Glomerular endothelial cell (primary cell): ENCODE measurements at places on chromosomes 5 and 9. TPM values are rescaled to one million over a fixed set of nuclear protein-coding genes. Genes with fewer than 3 reads are reported as not detected.

DNA sequence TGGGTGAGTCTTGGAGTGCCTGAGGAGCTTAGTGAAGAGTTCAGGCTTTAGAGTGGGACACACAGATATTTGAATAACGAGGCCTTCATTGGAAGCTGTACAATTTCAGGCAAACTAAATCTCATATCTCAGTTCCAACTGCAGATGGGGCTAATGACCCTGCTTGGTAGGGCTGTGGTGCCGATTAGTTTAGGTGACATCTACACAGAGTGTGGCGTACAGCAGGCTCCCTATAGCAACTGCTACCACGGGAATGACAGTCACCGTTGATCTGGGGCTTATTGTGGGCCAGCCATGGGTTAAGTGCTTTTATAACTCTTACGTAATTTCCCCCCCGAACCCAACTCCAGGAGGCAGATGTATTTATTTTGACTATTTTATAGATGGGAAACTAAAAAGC is 70.8 kb downstream of the FAT2 start:
- DNase-seq = no peak

DNA sequence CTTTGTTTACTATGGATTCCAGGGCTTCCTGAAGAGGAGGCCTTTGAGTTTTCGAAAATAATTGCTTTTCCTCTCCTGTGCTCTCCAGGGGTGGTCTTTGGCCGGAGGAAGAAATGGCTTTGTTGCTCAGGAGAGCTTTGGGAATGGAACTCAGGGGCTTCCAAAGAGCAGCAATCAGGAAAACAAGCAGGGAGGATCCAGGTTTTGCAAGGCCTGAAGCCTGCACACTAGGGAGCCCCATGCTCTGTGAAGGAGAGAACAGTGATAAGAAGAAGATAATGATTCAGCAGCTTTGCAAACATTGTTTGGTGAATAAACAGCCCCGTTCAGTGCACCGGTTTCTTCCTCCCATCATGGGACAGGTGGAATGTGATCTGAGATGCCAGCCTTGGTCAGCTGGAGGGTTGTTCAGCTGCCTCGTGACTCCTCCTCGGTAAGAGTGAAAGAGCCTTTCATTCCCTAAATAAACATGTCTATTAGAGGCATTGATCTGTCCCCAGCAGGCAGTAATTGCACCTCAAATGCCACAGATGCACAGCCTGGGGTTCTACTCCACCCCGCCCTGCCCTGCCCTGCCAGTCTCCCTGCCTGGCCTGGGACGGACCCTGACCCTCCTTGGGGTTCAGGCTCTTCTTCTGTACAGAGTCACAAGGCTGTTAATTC is 11.5 kb upstream of the ALDH1B1 start:
- no peak for DNase-seq

The NDUFS6 gene
- total RNA-seq = 71.9 and 92.5 TPM in 2 replicates

DNA sequence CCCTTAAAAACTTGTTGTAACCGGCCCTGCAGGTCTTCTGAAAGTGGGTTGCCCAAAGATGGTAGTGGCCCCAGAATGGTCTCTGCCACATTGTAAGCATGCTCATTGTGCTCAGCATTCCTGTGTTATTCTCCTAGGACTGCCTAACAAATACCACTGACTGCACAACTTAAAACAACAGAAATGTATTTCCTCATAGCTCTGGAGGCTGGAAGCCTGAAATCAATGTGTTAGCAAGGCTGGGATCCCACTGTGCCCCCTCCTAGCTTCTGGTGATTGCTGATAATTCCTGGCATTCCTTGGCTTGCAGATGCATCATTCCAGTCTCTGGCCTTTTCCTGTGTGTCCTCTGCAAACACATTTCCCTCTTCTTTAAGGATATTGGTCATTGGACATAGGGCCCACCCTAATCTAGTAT is 3.4 kb upstream of the GCNT4 start:
- DNase-seq = no peak

- DNase-seq = no peak
Observed at GRCh38 chr9:79695531-79696175, 123.9 kb downstream of the TLE4 start.

GRCh38 chr5:131996210-131997025 is 15.0 kb downstream of the ACSL6 start:
- peak; percentile 48 for DNase-seq

DNA sequence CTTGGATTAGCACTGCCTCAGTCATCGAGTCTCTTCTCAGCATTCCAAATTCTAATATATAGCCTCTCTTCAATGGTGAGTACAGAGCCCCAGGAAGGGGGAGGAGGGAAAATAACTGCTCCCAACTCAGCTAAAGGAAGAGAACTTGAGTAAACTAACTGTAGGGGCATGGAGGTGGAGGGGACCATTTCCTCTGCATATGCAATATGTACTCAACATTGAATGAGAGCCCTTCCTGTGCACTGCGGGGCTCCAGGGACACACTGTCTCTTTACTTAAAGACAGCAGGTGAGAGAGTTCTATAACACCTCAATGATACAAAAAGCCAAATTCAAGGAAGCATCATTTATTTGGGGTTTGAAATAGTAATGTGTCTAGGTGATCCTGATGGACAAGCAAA is 75.1 kb downstream of the GNAQ start:
- DNase-seq = no peak

The IL7R gene
- 0.82 and 6.0 TPM in 2 replicates for total RNA-seq

The CATSPER3 gene
- total RNA-seq = not detected in 2 replicates

DNA sequence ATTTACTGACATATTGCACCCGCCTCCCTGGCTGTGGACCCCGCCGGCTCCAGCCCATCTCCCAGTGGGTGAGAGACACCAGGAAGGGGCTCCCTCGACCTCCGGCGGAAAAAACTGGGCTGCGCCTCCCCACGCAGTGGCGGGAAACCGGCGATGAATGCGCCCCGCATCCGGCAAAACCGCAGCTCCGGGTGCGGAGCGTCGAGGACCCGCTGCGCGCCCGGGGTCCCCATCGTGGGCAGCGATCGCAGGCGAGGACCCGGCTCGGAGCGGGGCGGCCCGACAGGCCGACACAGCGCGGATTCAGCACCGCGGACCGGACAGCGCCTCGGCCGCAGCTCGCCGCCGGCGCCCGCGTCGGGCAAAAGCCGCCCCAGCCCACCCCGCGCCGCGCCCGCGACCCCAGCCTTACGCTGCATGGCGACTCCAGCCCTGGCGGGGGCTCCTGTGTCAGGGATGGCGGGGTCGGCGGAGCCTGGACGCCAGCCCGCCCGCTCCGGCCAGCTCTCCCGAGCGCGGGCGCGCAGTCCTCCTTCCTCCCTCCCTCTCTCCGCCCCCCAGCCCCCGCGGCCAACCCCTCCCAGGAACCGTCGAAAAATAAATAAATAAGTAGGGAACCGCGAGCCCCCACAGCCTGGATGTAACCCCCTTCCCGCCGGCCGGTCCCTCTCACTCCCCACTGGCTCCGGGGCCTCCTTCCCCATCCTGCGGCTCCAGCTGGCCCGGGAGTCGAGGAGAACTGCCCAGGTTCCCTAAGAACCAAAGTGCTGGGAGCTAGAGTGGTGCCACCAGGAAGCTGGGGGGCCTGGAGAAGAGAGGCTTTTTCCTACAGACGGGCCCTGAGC is 3.1 kb downstream of the LHX3 start:
- DNase-seq = no peak

- DNase-seq = no peak
Observed at GRCh38 chr9:31597977-31598376, 786.5 kb upstream of the ACO1 start.

DNA sequence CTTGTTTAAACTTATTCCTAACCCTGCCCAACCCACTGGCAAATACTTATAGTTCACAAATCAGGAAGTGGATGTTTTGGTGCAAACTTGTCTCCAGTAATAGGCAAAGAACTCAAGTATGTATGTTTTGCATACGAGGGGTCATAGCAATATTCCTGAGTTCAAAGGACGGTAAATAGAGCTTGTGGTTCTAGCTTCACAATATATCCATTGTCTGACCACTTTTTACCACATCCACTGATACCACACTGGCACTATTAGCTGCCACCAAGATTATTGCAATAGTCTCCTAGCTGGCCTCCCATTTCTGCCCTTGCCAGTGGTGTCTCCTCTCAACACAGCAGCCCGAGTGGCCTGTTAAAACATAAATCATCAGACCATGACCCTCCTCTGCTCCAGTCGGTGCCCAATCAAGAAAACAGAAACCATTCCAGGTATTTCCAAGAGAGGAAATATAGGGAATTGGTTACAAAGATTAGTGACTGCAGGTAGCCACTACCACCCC is 17.0 kb downstream of the GRXCR2 start:
- no peak for DNase-seq

DNA sequence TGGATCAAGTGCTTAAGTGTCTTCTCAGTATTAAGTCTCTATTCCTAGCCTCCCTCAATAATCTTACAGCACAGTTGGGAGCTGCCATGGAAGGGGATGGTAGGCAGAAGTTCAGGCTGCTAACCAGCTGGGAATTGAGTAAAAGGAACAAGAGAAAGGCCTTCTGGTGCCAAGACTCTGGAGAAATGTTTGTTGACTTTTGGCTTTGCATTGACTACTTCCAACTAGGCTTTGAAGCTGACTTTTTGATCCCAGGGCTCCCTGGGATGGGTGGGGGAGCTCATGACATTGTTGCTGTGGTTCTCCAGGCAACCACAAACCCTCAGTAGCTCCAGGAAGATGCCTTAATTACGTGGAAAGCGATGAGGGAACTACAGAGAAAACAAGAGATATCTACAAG is 85.2 kb upstream of the HTR4 start:
- DNase-seq = no peak

DNA sequence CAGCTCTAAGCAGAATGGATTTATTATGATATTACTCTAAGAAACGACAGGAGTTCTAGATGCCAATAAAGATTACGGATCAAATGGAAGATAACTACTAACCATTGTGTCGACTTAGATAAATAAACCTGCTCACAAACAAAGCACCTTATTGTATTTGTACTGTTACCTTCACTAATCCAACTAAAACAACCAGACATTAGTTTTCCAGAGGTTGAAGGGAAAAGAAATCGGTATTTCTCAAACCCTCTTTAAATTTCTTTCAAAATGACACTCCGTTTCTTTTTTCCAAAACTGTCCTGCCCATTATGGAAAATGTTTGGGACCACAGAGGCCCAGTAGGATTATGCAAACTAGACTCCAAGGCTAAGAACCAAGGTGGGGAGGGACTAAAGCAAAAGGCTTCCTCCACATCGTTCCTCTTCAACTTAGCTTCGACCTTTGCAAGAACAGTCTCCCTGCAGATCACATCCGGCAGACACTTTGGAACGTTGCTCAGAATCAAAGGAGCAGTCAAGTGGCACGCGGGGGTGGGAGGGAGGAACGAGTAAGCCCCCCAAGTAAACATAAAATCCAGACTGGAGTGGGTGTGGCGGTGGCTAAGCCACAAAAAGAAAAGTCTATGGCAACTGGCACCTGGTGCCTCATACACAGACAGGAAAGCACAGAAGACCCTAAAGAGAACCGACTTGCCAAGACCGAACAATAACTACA is 2.7 kb downstream of the MLLT3 start:
- no peak for DNase-seq

GRCh38 chr5:6632324-6632887 is 438 bp downstream of the NSUN2 start:
- no peak for DNase-seq

The TRAF1 gene
- total RNA-seq = 4.2 and 4.3 TPM in 2 replicates

GRCh38 chr5:108579236-108579635 is 168.5 kb upstream of the FER start:
- no peak for DNase-seq

- DNase-seq = no peak
Observed at GRCh38 chr9:107404161-107404560, 85.4 kb downstream of the KLF4 start.

DNA sequence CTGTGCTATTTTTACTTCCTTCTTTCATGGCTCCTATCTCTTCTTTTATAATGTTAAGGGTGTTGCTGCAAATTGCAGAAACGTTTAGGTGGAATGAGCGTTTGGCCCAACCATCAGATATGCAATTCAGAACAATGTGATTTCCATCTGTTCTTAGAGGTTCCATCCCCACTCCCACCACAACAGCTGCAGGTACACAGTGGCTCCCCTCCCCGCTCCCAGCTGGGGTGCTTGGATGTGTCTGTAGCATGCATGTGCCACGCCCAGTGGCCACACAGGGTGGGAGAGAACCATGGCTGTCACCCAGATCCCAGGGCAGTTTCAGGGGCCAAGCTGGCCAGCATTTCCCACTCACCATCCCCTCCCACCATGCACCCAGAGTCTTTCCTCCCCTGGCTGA is 62.2 kb downstream of the ACTL7B start:
- DNase-seq = no peak

The CD72 gene
- total RNA-seq = 1.3 TPM in 1 of 2 replicates, not detected in the other

DNA sequence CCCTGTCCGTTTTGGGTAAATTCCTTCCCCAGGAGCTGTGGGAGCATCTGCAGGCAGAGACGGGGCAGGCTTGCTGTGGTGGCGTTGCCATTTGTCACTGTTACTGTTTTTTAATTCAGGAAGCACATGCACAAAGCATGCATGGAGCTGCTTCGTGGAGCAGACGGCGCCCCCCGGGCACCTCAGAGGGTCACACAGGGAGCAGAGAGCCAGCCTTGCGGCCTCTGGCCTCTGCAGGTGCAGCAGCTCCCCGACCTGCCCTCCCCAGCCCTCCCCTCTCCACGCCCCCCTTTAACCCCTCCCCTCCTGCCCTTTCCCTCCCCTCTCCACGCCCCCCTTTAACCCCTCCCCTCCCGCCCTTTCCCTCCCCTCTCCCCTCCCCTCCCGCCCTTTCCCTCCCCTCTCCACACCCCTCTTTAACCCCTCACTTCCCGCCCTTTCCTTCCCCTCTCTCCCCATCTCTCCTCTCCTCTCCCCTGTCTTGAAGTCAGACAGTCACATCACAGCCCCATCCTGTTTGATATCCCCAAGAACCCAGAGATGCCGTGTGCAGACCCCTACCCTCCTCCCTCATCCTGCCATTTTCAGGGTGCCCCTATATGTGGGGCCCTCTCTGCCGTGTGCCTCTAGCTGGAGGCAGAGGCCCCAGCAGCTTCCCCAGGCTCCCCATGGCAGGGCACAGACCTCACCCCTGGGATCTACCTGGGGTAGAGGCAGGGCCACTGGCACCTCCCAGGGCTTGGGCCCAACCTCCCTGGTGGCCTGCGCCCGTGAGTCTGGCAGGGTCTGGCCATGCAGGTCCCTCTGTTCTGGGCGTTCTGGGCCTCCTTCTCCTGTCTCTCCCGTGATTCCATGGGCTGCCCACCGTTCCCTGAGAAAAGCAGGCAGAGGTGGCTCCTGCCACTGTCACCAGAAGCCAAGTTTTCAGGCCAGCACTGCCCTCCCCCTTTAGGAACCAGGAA is 29.6 kb upstream of the UBAC1 start:
- no peak for DNase-seq

DNA sequence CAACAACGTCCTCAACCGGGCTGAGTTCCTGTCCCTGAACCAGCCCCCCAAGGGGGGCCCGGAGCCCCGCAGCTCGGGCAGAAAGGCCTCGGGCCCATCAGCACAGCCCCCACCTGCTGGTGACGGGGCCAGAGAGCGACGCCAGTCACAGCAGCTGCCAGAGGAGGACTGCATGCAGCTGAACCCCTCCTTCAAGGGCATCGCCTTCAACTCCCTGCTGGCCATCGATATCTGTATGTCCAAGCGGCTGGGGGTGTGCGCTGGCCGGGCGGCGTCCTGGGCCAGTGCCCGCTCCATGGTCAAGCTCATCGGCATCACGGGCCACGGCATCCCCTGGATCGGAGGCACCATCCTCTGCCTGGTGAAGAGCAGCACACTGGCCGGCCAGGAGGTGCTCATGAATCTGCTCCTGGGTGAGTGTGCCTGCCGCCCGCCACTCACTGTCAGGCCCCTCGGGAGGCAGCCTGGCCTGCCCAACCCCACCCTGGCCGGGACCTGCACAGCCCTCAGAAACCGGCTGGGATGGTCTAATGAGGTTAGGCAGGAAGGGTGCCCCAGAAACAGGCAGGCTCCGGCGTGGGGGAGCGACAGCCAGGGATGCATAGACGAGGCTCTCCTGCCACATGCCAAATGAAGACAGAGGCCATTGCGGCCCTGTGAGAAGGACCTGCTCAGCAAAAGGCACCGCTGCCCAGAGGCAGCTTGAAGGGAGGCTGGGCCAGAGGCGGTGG is 678 bp downstream of the PLPP7 start:
- DNase-seq = no peak
